ENCODE measurements at places on chromosomes 5 and 9.

DNA sequence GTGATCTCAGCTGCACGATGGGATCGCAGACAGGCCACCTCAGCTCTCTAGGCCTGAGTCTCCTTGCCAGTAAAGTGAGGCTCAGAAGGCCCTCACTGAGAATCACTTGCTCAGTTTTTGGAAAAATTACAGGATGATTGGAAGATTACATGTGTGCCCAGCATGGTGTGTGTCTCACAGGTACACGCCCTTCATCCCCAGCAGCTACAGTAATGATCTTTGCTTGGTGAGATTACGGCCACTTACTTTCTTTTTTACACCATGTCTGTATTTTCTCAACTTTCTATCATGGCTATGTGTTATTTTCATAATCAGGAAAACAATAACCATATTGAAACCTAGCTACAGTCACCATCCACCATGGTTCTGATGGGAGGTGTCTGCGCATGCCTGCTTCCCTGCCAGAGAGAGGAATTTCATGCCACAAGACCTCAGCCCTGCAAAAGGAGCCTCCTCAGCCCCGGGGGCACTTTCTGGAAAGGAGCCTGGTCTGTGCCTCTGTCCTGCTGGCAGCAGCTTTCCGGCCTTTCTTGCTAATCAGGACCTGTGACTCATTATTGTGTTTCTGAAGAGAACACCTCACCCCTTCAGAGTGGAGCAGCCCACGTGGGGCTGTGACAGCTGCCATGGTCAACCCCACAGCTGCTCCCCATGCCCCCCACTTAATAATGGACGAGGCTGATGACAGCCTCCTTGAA is 64.2 kb upstream of the OLFM1 start:
- no peak for DNase-seq

- DNase-seq: no peak
These were observed 29.4 kb downstream of the CTNNAL1 start for GRCh38 chr9:108983885-108984284.

DNA sequence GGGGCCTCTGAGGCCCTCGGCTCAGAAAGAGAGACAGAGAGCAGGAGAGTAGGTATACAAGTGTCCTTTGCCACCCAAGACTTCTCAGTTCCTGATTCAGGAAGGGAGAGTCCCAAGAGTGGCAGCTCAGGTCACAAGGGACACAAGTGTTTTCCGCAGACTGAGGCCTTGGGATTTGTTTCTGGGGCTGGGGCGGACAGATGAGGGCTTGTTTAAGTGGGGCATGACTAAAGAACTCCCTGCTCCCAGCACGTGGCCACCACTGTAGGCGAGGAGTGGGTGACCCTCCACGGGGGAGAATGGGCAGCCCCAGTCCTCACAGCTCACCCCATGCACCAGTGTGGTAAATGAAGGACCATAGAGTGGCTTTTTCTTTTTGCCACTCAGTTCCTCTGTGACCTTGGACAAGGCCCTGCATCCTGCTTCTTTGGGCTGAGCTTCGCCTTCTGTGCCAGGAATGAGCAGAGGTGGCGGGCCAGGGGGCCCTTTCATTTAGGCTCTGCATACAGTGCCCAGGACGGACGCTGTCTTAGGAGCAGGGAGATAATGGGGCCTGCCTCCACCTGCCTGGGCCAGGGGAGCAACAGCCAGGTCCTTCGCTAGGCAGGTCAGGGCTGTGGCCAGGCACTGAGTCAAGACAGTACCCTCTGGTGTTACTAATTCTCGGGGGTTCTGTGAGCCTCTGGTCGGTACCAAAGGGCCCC is 50.8 kb downstream of the AMBP start:
- DNase-seq: no peak

DNA sequence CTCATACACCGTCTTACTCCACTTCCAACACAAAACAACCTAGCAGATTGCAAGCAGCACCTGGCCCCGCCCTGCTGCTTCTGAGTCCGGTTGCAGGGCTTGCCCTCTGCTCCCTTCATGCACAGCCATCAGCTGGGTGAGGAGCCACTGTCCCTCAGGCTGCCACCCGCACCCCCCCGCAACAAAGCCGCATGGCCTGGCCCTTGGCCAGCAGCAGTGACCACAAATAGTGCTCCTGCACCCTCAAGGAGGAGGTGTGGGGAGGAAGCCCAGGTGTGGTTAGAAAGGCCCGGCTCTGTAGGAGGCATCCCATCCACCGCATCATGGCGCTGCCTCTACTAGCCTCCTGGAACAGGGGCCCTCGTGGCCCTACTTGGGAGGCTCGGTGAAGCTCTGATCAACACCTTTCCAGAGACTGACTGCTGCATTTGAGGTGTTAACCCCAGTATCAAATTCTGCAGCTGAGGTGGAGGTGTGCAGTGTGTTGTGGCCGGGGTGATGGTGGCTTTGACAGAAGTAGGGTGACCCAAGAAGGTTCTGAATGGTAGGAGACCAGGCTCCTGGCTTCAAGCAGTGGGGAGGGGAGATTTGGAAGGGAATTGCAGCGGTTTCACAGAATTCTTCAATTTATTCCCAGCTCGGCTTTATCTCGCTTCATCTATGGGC is 52.7 kb downstream of the WNK2 start:
- no peak for DNase-seq

GRCh38 chr5:83947763-83948162 is 227.1 kb upstream of the HAPLN1 start:
- no peak for DNase-seq

- no peak for DNase-seq
These were observed 38.9 kb upstream of the TNFSF15 start for GRCh38 chr9:114844766-114845165.

- no peak for DNase-seq
These were observed 8.2 kb upstream of the SLC46A2 start for GRCh38 chr9:112898872-112899311.

DNA sequence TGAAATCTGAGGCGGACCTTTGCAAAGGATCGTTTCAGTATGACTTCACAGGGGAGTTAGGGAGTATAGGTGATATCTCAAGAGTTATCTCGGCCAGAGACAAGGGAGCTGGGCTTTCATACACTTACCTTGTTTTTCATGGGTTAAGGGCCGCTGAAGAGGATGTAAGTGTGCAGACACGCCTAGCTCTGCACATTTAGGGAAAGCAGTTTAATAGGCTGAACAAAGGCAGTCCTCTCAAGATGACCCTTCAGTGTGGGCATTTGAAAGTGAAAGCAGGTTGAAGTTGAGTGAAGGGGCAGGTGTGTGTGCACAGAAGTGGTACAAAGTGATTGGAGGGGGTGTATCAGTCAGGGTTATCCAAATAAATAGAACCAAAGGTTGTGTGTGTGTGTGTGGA is 33.1 kb upstream of the PRXL2C start:
- DNase-seq: no peak

DNA sequence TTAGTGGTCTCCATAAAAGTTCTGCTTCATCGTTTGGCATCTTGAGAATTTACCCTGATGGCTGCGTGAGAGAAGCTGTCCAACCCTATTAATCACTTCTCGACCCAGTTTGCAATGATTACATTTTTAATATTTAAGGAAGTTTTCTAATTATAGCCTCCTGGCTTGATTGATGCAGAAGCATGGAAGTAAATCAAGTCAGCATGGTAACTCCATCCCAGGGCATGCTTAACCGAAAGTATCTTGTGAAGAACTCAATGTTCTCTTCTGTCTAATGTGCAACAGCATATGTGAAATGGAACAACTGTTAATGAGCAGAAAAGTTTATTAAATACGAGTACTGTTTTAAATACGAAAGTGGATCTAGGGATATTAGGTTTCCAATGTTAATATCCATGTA is 278.9 kb upstream of the CD180 start:
- DNase-seq: no peak

GRCh38 chr5:180068519-180069090 is 3.0 kb downstream of the RNF130 start:
- DNase-seq: no peak

GRCh38 chr5:89662499-89662898 is 747.1 kb downstream of the CETN3 start:
- DNase-seq: no peak

DNA sequence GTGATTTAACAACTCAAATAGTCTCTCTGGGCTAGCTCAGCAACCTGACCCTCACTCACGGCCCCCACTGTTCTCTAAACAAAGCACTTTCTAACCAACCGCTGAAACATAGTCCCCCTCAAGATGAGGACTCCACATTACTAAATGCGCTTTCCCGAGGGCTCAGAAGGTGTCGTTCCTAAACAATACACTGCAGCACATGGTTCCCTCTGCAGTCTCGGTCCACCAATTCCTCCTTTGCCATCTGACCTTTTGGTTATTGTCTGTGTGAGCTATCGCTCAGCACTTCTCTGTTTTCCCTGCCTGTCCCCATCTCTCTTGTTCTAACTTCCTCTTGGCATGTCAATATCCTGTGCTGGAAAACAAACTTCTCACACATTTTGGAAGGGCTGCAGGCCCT is 7.2 kb downstream of the EPB41L4A start:
- no peak for DNase-seq

DNA sequence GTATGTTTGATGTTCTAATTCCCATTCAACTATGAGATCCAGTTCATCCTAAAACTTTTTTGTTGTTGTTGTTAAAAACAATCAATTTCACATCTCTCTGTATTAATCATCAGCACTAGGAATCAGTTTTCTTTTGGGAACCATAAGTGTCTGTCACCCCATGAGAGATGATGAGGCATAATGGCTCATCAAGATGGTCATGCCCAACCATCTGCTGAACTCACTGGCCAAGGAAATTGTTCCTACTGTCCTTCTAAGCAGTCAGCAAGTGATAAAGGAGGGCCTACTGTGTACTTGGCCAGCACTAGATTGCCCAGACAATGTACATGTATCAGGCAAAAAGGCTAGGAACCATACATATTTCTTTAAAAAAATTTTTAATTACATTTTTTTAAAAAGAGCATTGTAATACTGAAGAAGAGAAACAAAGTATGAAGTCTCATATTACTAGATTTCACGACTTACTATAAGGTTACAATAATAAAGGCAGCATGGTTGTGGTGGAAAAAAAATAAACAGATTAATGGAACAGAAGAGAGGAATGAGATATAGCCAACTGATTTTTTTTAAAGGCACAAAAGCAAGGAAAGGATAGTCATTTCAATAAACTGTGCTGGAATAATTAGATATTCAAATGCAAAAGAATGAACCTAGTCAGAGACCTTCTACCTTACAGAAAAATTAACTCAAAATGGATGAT is 458.3 kb downstream of the SPOCK1 start:
- no peak for DNase-seq

GRCh38 chr5:133467335-133467779 is 145.0 kb downstream of the FSTL4 start:
- peak; percentile 12 for DNase-seq

DNA sequence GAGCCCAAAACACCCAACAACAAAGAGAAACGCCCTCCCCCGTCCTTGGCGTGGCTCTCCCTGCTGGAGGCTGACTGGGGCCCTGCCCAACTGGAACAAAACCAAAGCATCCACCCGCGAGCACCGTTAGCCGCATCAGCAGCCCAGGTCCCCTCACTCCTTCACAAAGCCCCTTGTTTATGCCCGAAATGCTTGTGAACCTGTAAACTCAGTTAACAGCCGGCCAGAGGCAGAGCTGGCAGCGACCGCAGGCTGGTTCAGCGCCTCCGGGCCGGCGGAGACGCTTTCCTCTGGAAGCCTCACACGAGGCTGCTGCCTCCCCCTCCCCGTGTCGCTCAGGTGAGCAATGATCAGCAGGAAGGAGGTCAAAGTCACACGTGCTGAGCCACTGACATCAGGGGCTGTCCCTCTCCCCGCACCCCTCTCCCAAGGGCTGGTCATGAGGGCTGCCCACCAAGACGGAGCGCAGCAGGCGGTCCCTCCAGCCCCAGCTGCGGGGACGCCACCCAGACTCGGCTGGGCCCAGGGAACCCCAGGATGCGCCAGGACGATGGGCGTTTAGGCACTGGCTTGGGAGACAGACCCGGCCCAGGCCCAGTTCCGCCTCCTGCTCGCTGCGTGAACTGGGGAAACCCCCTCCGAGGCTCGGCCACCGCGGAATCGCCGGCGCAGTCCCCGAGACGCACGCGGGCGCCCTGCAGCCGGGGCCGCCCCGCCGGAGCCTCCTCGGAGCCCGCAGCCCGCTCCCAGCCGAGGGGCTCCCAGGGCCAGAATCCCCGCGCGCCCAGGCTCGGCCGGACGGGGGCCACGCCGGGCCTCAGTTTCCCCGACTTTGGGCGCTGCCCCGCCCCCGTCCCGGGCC is 563 bp downstream of the SNAPC4 start:
- DNase-seq: peak; percentile 60

DNA sequence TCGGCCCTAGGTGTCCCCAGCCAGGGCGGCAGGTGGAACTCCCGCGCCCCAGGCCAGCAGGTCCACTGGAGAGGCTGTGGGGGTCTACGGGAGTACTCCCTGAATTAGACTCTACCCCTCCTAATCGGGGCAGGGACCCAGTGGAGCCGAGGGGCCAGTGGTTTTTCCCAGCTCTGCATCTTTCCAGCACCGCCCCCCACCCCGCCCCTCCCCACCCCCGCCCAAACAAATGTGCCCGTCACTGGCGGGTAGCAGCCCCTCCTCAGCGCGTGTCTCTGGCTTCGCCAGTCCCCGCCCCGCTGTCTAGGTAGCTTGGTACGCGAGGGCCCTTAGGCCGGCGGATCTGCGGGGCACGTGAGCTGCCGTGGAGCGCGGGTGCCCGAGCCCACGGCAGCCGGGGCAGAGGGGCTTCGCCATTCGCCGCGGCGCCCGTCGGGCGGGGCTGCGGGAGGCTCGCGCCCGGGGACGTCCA is 7.0 kb downstream of the UNC5A start:
- no peak for DNase-seq

DNA sequence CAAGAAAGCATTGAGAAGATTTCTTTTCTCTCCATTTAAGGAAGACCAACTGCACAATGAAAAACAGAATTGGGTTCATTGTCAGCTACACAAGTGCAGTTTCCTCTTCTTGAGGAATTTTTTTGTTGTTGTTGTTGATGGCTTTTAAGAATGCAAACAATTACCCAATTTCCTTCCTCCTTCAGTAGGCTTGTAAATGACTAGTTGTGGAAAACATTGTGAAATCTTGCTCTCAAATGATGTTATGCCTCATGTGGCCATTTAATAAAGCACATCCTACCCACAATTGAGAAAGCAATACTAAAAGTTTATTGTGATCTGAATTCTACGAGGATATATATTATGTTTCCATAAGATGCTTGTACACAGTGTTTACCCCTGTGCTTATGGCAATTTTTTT is 171.6 kb downstream of the FAM174A start:
- no peak for DNase-seq

DNA sequence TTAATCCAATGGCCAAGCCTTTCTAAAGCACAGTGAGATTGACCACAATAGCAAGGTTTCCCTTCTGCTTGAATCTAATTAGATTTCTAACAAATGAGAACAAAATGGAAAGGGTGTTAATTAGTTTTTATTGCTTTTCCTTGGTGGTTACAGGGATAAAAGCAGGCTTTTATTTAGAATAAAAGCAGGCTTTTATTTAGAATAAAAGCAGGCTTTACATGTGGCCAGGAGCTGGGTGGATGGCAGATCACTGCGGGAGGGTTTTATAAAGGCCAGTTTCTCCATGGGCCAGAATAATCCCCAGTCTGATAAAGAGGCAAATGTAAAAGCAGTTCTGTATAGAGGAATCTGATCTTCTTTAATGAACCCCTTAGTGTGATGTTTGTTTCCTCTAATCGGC is 470.2 kb downstream of the TMEM232 start:
- DNase-seq: no peak

GRCh38 chr9:105500108-105500766 is 52.4 kb downstream of the FSD1L start:
- DNase-seq: no peak

- no peak for DNase-seq
These were observed 53.7 kb upstream of the EXOC3 start for GRCh38 chr5:389197-389821.
